ENCODE measurements at places on chromosomes 3 and 15.

- no peak for DNase-seq
Observed at GRCh38 chr3:15969874-15970640, 172.3 kb upstream of the ANKRD28 start.

- no peak for DNase-seq
Observed at GRCh38 chr3:193620057-193620456, 27.0 kb downstream of the OPA1 start.

DNA sequence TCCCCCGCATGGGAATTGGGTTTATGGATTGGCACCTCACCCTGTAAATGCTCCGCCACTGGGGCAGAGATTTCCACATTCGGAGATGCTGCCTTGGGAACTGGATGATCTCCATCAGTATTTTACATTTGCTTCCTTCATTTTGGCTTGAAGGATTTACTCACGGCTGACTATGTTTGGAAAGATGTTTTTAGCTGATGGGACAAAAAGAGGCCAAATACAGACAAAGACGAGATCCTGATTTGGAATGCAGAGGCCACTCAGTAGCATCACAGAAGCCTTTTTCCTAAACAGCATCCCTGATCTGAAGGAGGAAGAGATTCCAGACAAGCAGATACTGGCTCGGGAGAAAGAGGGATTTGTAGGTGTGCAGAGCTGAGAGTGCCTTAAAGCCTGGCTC is 76.9 kb downstream of the MESD start:
- no peak for DNase-seq

GRCh38 chr3:140731440-140732119 is 53.7 kb downstream of the TRIM42 start:
- DNase-seq, result no peak

DNA sequence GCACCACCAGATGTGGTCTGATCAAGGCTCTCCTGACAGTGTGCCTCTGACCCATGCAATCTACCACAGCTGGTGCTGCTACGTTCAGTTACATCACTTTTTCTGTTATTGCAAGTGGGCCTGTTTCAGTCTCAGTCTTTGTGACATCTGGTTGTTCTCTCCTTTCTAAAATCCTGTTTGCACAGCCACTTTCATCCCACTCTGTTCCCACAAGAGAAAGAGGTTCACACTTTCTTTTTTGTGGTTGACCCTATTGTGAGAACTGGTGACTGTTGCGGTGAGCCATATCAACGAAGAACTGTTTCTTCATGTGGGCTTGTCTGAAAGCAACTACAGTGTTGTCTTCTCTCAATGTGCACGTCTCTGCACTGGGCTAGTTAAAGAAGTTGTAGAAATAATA is 342.8 kb upstream of the ARPP21 start:
- no peak for DNase-seq

GRCh38 chr3:66499881-66500575 is 794 bp downstream of the LRIG1 start:
- DNase-seq, result no peak

DNA sequence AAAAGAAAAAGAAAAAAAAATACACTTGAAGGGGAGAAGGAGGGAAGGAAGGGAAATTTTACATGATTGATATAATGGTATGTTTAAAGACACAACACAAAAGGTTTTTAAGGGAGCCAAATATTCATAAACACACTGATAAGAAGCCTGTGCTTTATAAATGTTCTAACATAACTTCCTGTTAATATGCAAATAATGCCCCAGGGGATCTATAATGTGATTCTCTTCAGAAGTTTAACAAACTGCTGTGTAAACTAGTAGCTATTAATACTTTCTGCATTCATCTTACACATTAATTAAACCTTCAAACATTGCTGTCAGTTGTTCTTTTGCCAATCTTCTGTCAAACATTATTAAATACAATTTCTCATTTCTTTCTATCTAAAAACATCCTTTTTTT is 231.6 kb downstream of the TJP1 start:
- DNase-seq, result no peak

GRCh38 chr15:63370764-63371163 is 10.9 kb downstream of the CA12 start:
- DNase-seq, result no peak

DNA sequence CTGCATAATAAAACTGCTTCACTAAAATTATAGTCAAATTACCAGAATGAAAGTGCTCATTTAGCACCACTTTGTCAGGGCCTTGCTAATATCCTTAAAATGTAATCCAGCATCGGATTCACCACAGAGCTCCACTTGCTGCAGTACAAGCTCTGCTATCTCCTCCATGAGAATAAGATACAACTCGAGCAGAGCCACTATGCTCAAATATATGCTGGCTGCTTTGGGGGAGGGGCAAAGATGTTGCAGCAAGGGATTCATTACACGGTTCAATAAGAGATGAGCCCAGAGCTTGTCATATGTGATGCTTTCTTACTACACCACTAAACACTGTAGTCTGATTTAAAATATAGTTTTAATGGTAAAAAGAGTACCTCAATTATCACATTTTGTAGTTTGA is 72.2 kb downstream of the DLG1 start:
- DNase-seq, result no peak

- DNase-seq, result no peak
Observed at GRCh38 chr15:31046759-31047359, 54.7 kb downstream of the TRPM1 start.

GRCh38 chr3:126731044-126731443 is 27.0 kb downstream of the CHCHD6 start:
- DNase-seq, result no peak

GRCh38 chr3:135965506-135966270 is at the start of gene PPP2R3A:
Gene PPP2R3A, plus strand, starts transcription at chr3:135965728. Its CDS starts 35,771 bp downstream, at chr3:136001499.
- peak; percentile 11 for DNase-seq

- no peak for DNase-seq
Observed at GRCh38 chr15:60318216-60318867, 79.4 kb downstream of the ANXA2 start.

DNA sequence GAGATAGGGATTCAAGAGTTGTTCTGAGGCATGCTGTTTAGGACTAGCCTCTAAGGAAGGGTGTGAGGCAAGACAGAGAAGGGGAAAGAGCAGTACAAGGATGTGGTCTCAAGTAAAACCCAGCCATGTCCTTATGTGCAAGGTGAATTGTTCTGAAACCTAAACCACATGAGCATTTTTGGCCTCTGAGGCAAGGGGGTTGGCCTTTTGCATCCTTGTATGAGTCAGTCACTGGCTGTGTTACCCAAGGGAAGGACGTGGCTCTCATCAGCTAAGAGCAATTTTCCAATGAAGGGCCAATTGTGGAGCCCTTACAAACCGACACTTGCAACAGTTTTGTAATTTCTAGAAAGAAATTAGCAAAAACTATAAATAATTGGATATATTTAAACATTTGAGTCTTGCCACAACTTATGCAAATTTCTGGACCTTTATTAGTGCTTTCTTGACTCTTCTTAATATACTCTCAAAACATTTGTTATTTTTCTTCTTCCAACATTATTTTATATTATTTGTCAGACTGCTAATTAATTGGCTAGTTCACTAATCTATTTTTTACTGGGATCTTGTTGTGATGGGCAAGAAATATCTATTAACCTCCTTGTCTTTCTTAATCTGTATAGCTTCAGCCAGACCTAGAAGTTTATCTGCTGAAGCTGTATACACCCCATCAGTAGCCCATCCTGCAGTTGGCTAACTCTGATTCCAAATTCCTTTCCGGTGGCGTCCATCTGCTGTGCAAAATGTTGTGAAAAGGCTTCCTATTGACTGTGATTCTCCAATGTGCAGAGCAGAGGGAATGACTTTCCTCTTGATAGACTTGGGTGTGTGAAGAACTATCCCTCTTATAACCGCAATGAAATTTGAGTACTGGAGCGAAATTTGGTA is 97.7 kb upstream of the P2RY1 start:
- DNase-seq, result no peak

GRCh38 chr3:180590396-180590795 is 11.6 kb upstream of the TTC14 start:
- no peak for DNase-seq

DNA sequence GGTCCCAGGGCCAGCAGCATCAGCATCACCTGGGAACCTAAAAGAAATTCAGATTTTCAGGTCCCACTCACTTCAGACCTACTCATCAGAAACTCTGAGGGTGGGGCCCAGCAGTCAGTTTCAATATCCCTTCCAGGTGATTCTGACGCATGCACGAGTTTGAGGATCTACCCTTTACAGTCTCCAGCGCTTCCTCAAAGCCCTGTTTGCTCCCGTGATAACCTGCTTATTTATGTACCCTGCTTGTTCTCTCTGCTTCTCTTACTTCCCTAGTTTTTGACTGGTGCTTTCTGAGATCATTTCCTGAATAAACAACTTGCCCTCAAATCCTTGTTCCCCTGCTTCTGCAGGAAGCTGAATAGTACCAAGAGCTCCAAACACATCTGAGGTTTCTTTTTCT is 245.3 kb downstream of the ZNF621 start:
- DNase-seq, result no peak

DNA sequence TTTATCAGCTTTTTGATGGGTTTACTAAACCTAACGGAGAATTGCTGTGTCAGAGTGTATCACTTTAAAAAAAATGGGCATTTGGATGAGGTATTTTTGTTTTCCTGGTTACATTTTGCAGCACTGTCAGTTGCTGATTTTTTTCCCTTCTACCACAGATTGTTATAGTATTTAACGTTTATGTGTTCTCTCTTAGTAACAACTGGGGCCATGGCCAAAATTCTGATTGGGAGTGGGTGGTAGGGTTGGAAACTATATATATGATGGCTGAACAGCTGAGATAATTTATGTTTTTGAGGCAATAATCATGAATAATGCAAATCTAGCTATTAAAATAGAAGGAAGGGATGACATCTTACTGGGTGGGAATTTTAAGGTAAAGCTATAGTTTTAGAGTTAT is 229.4 kb upstream of the SUCLG2 start:
- DNase-seq, result no peak

DNA sequence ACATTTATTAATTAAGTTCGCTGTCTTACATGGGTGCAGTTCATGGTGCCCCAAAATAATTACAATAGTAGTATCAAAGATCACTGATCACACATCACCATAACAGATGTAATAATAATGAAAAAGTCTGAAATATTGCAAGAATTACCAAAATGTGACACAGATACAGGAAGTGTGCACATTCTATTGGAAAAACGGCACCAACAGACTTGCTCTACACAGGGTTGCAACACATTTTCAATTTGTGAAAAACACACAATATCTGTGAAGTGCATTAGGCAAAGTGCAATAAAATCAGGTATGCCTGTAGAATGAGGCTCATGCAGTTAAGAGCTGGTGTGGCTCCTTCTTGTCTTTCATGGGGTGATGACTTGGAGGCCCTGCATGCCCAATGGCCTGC is 265.8 kb downstream of the RPLP1 start:
- no peak for DNase-seq

- no peak for DNase-seq
Observed at GRCh38 chr3:33975463-33975862, 177.0 kb downstream of the PDCD6IP start.
